Stimulated activated CD4-positive, alpha-beta T cell treated with anti-CD3 and anti-CD28 coated beads, Interleukin-4, amount 100 ng/mL, for 4 hours (primary cell): ENCODE measurements at places on chromosomes 11 and 22.

GRCh38 chr22:48179571-48180546 is 1417.4 kb downstream of the TBC1D22A start:
- DNase-seq: no peak

DNA sequence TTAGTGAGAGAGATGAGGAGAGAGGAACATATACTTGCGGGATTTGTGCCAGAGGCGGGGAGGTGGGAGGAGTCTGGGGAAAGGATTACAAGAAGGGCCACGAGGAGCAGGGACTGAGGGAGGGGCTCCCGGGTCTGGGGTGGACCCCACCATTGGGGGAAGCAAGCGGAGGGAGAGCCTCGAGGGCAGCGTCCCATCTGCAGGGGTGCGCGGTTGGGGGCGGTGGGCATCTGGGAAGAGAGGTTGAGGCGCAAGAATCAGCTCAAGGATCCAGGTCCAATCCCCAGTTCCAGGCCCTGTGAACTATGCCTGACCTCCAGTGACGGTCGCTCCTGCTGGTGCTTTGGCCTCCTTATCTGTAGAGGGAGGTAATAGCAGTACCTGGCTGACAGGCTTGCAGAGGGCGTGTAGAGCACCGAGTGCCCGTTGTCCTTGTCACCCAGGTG is 38.0 kb downstream of the ADAMTS15 start:
- DNase-seq: no peak

DNA sequence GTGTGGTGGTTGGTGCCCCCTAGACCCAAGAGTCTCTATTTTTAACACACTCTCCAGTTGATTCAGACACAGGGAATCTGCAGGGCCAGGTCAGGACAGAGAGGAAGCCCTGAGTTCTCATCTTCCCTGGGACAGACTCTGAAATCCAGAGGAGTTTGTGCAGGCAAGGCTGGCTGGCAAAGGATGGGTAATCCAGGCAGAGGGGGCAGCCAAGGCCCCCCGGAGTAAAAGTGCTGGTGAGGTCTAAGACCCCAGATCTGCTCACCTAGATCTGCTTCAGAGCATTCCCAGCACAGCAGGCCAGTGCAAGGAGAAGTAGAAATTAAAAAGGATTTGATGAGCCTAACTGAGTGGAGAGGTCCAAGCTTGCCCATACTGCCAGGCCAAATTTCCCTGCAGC is 40.6 kb upstream of the MN1 start:
- no peak for DNase-seq

DNA sequence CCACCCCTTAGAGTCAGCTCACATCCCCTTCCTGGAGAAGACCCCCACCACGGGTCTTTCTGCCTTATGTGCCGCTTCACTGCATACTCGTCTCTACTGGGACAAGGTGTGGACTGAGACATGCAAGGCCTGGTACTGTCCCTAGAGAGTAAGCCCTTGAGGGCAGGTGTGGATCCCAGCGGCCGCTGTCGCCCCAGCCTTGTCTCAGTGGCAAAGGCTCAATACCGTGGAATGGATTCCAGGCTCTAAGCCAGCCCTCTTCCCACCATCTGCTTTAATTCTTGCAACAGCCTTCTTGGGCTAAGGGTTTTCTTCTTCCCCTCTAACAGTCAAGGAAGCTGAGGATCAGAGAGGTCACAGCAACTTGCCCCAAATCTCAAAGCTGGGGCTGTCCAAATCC is 220.3 kb downstream of the CEP164 start:
- DNase-seq: no peak

DNA sequence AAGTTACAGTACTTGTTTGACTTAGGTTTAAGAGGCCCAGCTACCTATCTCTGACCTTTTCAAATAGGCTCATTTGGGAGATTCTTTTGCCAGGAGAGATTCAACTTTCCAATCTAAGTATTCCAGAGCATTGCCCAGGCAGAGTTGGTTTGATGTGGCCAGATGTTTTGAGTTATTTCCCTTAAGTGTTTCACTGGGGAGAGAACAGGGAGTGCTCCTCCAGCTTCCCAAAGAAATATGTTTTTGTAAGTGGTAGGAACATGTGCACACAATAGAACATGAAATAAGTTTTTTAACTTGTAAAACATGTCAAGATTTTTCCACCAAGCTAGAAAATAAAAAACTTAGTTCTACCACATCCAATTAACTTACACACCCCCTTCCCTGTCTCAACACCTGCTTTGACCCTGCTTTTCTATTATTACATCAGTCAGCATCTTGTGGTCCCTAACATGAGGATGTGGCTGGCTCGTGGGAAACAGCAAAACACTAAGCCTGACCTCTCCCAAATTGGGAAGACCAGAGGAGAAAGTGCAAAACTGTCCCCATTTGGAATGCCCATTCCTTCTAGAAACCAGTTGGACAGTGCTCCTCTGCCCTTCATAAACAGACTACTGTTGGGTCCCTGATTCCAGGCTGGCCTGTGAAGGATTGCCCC is 70.4 kb upstream of the RASSF10 start:
- DNase-seq: no peak

DNA sequence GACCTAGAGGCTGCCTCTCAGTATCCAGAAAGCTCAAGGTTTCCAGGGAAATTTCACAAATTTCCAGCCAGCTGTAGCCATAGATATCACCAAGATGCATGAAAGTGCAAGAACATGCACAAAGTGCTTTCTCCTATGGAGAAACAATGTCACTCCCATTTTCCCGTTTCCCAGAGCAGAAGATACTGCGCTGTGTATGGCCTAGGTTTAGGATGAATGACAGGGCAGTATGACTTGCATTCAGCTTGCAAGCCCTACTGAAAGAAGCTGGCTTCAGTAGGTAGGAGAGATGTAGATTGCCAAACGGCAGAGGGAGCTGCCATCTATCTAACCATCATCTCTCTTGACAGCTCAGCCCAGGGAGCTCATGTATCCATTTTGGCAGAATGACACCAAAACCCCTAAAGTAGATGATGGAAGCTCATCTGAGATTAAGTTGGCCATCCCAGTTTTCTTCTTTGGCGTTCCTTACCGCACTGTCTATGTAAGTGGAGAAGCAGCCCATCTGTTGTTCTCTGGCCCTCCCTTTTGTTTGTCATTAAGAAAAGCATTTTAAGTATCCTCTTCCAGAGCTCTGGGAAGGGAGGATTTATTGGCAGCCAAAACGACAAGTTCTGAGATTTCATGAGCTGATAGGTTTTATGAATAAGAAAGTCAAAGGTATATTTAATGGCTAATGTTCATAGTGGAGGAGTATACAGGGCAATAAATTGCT is 4.6 kb downstream of the TECTA start:
- no peak for DNase-seq

DNA sequence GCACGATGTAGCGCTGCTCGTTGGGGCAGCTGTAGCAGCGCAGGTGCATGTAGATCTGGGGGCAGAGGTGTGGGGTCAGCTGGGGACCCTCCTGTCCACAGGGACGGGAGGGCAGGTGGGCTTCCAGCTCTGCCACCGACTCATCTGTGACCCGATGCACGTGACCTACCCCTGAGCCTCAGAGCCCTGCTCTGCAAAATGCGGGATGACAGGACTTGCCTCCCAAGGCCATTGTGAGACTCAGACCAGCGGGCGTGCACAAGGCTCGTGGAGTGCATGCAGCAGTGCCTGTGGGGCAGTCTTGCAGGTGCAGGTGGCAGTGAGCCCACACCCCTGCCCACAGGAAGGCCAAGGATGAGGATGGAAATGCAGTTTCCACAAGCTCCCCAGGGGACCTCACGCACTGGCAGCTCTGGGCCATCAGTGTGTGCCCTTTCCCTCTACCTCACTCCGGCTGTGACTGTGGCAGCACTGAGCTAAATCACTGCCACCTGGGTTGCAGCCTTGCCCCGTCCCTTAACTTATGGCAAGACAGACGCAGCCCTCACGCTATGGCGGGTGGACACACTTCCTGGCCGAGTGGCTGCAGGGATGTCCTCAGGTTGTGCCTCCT is 26.7 kb downstream of the TMEM184B start:
- no peak for DNase-seq

GRCh38 chr22:32518381-32518780 is 43.8 kb downstream of the FBXO7 start:
- DNase-seq: no peak

GRCh38 chr22:39647836-39648629 is 77.5 kb downstream of the CACNA1I start:
- no peak for DNase-seq

DNA sequence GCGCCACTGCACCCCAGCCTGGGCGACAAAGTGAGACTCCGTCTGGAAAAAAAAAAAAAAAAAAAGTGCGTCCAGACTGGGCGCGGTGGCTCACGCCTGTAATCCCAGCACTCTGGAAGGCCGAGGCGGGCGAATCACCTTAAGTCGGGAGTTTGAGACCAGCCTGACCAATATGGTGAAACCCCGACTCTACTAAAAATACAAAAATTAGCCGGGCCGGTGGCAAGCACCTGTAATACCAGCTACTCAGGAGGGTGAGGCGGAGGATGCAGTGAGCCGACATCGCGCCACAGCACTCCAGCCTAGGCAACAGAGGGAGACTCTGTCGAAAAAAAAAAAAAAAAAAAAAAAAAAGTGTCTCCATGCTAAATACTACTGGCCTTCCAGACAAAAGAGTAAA is 1.3 kb downstream of the USP28 start:
- DNase-seq: no peak

DNA sequence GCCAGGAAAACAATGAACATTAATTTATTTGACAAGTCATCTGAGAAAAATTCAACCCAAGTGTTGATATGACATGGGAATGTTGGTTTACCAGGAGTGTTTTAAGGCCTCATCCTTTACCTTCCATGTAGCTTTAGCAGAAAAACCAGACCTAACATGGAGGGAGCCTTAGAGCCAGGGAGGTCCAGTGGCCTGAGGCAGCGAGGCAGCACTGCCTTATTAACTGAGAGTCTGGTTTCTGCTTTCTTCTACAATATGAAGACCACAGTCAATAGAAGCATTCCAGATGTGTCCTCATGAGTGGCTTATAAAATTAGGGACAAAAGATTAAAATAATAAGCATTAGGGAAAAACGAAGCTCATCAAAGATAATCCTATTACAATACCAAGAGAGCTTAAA is 61.5 kb downstream of the DKK3 start:
- no peak for DNase-seq

- no peak for DNase-seq
Observed at GRCh38 chr11:105389952-105390351, 219.9 kb upstream of the GRIA4 start.

DNA sequence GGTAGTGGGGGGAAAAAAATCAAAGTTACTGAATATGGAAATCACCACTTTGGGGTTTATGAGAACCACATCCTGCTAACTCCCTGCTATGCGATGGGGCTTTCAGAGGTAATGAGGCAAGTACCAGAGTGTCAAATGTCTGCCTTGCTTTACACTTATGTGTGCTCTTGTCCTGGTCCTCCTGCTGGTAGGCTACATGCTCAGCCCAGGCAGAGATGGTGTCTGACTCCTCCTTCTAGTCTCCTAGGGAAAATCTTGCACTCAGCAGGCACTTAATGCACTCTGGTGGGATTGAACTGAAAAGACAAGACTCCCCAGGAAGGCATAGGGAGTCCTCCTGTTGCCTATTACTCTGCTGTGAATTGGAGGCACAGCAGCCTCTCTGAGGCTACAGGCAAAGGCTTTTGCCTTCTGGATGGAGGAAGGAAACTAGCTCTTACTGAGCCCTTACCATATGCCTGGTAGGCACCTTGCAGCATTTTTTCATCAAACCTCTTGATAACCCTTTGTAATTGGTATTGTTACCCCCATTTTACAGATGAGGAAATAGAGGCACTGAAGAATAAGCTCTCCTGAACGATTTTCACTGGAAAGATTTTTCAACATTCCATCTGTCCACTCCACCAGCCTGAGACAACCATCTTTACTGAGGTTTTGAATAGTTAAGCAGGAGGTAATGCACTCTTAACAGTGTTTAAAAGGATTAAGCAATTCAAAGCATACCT is 132.1 kb upstream of the PAX6 start:
- DNase-seq: no peak

DNA sequence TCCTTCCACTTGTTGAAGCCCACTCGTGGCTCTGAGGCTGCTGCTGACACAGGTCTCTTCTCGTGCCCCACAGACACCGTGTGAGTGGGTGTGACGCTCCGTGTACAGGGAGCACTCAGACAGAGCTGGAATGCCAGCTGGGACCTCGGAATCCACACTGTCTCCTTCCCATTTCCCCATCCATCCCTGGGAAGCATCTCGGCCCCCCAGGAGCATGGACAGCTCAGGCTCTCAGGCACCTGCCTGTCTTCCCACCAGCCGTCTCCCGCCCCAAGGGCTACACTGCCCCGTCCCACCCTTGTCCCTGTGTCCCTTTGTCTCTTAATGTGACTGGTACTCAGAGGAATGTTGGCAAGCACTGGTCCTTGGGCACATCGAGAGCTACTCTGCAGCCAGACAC is 63.8 kb downstream of the ARHGAP8 start:
- DNase-seq: no peak

DNA sequence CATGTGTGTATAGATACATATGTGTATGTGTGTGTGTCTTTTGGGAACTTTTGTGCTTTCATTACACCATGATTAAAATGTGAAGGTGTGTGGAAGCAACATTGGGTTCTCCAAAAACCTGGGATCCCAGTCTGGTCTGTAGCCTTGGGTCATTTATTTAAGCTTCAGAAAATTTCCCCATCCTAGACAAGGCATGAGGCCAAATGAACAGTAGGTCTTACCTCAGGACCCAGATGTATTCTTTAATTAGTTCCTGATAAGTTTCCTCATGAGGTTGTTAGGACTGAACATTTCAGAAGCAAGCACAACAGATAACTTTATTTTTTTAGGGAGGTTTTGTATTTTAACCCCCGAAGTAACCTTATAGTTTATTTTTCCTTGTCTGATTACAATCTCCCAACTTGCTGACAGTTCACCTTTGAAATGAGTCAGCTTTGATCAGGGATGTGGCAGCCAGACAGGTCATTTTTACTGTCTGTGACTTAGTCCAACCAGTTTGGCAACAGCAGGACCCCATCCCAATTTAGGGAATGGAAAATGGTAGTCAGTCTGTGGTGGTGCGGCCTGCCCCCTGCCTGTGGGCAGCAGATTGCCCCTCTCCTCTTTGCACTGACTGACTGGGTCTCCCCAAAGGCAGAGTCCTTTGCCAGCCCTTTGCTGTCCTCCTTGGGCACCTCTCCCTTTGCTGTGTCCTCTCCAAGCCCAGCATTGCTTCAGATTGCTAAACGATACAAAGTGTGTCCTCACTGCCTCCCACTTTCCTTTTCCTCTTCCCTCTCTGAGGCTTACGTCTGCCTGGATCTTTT is 88.3 kb downstream of the NAV2 start:
- no peak for DNase-seq

- no peak for DNase-seq
Observed at GRCh38 chr11:69698362-69698761, 5.5 kb downstream of the FGF19 start.

DNA sequence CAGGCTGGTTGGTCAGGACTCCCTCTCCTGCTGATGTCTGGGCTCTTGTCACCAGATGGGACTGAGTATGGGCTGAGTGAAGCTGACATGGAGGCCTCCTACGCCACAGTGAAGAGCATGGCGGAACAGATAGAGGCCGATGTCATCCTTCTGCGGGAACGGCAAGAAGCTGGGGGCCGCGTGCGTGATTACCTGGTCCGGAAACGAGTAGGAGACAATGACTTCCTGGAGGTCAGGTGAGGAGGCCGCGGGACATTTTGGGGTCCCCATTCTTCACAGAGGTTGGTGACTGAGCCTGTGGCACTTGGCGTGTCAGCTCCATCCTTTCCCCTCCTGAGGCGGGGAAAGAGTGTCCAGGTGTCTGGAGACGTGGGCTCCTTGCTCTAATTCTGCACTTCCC is 10.1 kb downstream of the GTPBP1 start:
- no peak for DNase-seq

GRCh38 chr11:2837096-2837601 is 48.4 kb downstream of the CDKN1C start:
- DNase-seq: no peak
